Hepatocyte (in vitro differentiated cells): ENCODE measurements at places on chromosomes 11 and 22. TPM values are rescaled to one million over a fixed set of nuclear protein-coding genes. Genes with fewer than 3 reads are reported as not detected.

GRCh38 chr22:45994491-45995404, 17.8 kb upstream of the WNT7B start:
- no peaks in the 10 kb centered on the region for H3K27me3 ChIP-seq
- peaks cover 5% of the 10 kb centered on the region for H3K4me1 ChIP-seq
- DNase-seq = peak; percentile 76
- H3K36me3 ChIP-seq = no peaks in the 10 kb centered on the region

- no peaks in the 10 kb centered on the region for H3K27me3 ChIP-seq
- H3K4me3 ChIP-seq = peak overlapping the region; percentile 78
- peak; percentile 80 for DNase-seq
- H3K4me1 ChIP-seq = peaks cover 38% of the 10 kb centered on the region
- peak overlapping the region; percentile 98 for H3K27ac ChIP-seq
- no peaks in the 10 kb centered on the region for H3K36me3 ChIP-seq
Observed at GRCh38 chr11:45180179-45180847, 33.9 kb downstream of the PRDM11 start.

GRCh38 chr11:120335908-120336640, at the start of gene ARHGEF12:
ARHGEF12 (plus strand) TSS chr11:120336413; CDS start chr11:120337244, 831 bp downstream.
- H3K27ac ChIP-seq = peak within 1 kb of the TSS; percentile 99
- H3K27me3 ChIP-seq = no peaks in the 10 kb centered on the region
- peak; percentile 98 for DNase-seq

DNA sequence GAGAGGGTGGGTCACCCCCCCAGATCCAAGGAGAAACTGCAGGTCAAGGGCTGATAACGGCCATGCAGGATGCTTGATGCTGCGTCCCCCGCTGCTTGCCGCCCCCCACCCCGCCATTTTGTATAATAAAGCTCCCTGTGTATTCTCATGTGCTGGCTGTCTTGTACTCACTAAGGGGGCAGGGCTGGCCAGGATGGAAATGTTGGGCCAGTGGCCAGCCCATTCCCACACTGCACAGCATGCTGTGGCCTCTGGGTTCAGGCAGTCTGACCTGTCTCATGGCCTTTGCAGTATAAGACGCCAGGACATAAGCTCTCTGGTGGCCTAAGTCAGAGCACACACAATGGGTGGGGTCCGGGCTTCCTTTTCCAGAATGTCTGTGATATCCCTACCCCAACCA, 421 bp upstream of the PRR33 start:
- no peaks in the 10 kb centered on the region for H3K4me1 ChIP-seq
- no peak overlapping the region for H3K27ac ChIP-seq
- H3K4me3 ChIP-seq = no peak overlapping the region
- H3K27me3 ChIP-seq = no peaks in the 10 kb centered on the region
- no peak for DNase-seq

DNA sequence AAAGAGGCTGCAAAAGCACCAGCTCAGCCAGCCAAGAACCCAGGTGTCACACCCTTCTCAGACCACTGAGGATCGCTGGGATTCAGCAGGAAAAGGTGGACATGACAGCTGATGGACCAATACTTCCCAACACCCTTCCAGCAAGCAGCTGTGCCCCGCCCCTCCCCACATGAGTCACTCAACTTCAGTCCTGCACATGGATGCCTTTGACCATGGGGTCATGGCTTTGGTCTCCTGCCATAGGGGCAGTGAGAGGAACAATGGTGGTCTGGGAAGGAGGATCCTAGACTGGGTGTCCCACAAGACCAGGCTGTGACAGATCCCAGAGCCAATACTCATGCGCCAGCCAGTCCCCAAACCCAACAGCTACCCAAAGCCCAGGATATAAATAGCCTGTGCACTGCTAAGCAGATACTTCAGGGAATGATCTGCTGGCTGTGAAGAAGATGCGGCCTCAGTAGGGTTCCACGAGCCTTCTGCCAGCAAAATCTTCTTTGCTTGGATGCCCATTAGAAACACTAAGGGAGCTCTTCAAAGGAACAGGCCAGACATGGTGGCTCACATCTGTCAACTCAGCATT, 5.5 kb upstream of the RGL4 start:
- H3K4me3 ChIP-seq = no peak overlapping the region
- H3K27me3 ChIP-seq = no peaks in the 10 kb centered on the region
- no peak for DNase-seq
- no peak overlapping the region for H3K27ac ChIP-seq
- H3K36me3 ChIP-seq = no peaks in the 10 kb centered on the region

GRCh38 chr11:100730266-100730665, 43.2 kb downstream of the ARHGAP42 start:
- no peak overlapping the region for H3K4me3 ChIP-seq
- H3K4me1 ChIP-seq = no peaks in the 10 kb centered on the region
- no peaks in the 10 kb centered on the region for H3K36me3 ChIP-seq
- DNase-seq = no peak

- H3K27ac ChIP-seq = no peak overlapping the region
- H3K27me3 ChIP-seq = no peaks in the 10 kb centered on the region
- no peak overlapping the region for H3K4me3 ChIP-seq
- no peak for DNase-seq
- H3K36me3 ChIP-seq = no peaks in the 10 kb centered on the region
- no peaks in the 10 kb centered on the region for H3K4me1 ChIP-seq
Observed at GRCh38 chr22:49642741-49643140, 184.9 kb downstream of the BRD1 start.

GRCh38 chr11:6925636-6926207, 504 bp upstream of the ZNF215 start:
- no peaks in the 10 kb centered on the region for H3K27me3 ChIP-seq
- peaks cover 9% of the 10 kb centered on the region for H3K4me1 ChIP-seq
- H3K4me3 ChIP-seq = peak overlapping the region; percentile 82
- H3K27ac ChIP-seq = peak overlapping the region; percentile 78
- DNase-seq = peak; percentile 8

DNA sequence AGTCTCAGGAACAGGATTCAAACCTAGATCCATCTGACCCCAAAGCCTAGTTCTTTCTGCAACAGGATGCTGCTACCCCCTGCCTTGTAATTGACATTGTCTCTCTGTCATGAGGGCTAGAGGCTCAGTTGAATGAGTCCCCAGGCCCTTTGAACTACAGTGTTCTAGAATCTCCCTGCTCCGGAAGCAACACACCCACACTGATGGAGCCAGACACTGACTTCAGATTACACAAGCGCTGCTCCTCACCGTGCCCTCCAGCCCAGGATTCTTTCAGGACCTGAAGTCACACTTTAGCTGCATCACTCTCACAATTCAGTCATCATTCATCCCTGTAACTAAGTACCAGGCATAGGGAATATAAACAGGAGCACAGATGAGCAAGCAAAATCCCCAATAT, 69.6 kb downstream of the RAB30 start:
- H3K27me3 ChIP-seq = no peaks in the 10 kb centered on the region
- no peaks in the 10 kb centered on the region for H3K4me1 ChIP-seq
- no peaks in the 10 kb centered on the region for H3K36me3 ChIP-seq
- no peak overlapping the region for H3K27ac ChIP-seq

- H3K27me3 ChIP-seq = no peaks in the 10 kb centered on the region
- H3K4me3 ChIP-seq = no peak overlapping the region
- H3K27ac ChIP-seq = peak overlapping the region; percentile 85
- H3K4me1 ChIP-seq = peaks cover 24% of the 10 kb centered on the region
- no peak for DNase-seq
Observed at GRCh38 chr11:37503411-37504059, 905.5 kb upstream of the RAG2 start.

C11orf16 gene
- total RNA-seq = 0.08 TPM in 1 of 2 replicates, not detected in the other

OR8D1 gene
- total RNA-seq = not detected in 2 replicates

CCDC82 gene
- 15.4 and 16.3 TPM in 2 replicates for total RNA-seq

RASGRP2 gene
- total RNA-seq = 0.24 and 3.2 TPM in 2 replicates

RCOR2 gene
- 4.3 and 4.4 TPM in 2 replicates for total RNA-seq
